NCI-H748 treated with DMSO at 0.1 percent for 48 hours (cell line): ENCODE measurements at places on chromosomes 13 and 19.

- no peak for DNase-seq
These were observed 163.4 kb upstream of the GPR12 start for GRCh38 chr13:26923824-26924605.

DNA sequence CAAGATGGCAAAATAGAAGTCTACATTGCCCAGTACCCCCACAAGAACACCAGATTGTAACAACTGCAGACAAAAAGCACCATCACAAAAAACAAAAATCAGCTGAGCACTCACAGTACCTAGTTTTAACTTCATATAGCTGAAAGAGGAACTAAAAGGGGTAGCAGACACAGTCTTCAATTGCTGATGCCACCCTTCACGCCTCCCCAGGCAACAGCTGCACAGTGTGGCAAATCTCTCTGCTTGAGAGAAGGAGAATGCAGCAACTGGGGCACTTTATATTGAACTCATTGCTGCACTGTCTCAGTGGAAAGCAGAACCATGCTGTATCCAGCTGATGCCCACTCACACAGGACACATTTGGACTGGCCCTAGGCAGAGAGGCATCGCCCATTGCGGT lies 2714.5 kb upstream of the PCDH20 start:
- DNase-seq, result no peak

DNA sequence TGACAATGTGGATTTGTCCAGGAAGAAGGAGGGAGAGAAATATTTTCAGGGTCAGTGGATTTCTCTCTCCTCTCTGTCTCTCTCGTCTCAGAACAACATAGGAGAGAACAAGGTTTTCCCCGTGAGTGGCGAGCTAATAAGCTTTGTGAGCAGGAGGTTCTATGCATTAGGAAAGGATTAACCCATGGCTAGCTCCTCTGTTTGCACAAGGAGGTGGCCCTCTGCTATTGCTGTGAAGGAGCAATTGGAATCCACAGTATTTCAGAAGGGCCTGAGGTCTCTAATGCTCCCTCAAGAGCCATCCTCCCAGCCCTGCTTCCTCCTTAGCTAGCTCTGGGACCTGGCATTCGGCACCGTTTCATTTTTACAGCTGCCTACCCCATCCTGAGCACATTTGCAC lies 288.9 kb upstream of the MAB21L1 start:
- DNase-seq, result no peak

- no peak for DNase-seq
These were observed 1.3 kb downstream of the IL11 start for GRCh38 chr19:55368701-55369563.

DNA sequence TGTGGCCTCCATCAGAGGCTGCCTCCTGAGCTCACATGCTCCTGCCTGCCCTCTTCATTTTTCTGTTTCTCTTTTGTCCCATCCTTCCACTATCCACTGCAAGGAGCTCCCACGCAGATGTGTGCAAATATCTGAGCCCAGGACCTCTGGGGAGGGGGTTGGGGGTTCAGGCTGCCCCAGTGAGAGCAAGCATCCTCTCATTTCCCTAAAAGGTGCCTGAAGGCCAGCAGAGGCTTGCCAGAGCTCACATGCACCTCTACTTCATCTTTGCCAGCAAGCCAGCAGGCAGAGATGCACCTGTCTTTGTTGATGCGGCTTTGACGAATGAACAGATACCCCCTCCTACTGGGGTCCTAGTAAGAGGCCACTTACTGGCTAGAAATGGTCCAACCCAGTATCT lies 128.8 kb downstream of the FGF9 start:
- DNase-seq, result no peak

DNA sequence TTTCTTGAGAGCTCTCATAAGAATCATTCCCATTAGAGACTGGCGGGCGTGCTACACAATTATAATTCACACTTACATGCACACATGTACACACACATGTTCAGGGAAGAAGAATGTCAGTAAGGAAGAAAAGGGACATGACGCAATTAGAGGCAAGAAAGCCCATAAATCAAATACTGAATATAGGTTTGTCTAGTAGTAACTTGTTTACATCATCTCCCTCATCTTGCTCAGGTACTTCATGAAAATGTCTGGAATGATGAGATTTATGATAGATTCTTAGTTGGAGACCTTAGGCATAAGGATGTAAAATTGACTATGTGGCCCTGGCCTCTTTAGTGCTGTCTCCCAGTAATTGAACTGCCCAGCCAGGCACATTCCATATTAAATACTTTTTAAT lies 628.0 kb upstream of the PCDH20 start:
- no peak for DNase-seq
